ENCODE measurements at places on chromosomes 1 and 21.
A peak's percentile ranks its signal among the peaks of the same experiment; 100 is the strongest.

GRCh38 chr1:213264531-213264930, 213.5 kb downstream of the RPS6KC1 start:
- DNase-seq, result no peak

DNA sequence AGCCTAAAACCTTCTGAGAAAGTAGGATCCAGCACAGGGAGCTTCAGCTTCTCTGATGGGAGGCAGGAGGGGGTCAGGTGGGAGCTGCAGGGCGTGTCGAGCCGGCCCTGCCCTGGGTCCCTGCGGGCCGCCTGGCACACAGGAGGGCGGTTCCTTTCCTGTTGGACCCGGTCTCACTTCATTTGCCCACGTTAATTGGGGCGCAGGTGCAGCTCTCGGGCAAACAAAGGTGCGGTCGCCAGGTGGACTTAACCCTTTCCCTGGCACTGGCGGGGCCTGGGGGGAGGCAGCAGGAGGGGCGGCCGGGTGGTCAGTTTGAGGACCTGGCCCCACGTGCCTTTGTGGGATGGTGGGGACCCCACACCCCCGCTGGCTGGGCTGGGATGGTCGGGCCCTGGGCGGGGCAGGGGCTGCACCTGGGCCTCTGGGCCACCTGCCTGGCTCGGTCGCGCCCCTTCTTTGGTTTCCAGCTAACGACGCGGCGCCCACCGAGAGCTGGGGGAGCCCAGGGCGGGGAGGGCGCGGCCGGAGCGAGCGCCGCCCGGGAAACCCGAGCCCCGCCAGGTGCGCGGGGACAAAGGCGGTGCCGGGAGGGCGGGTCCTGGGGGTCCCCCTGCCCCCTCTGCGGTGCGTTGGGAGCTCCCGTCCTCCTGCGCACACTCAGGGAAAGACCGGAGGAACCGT, 20.8 kb upstream of the C1orf159 start:
- peak; percentile 48 for DNase-seq

GRCh38 chr1:57800376-57800775, 376.5 kb upstream of the DAB1 start:
- DNase-seq, result no peak

GRCh38 chr1:147669469-147670318, 630 bp downstream of the ACP6 start:
- no peak for DNase-seq

- DNase-seq, result no peak
These were observed 62.5 kb upstream of the ATF3 start for GRCh38 chr1:212545941-212546635.

- peak; percentile 72 for DNase-seq
These were observed 5.5 kb downstream of the MFSD2A start for GRCh38 chr1:39960431-39960958.

- no peak for DNase-seq
These were observed 5.7 kb downstream of the GPR88 start for GRCh38 chr1:100543640-100544039.

GRCh38 chr1:218565377-218565776, 220.2 kb downstream of the TGFB2 start:
- no peak for DNase-seq

GRCh38 chr1:203870245-203870644, 8.8 kb downstream of the SNRPE start:
- DNase-seq, result no peak

GRCh38 chr1:38992412-38993111, 1.5 kb downstream of the AKIRIN1 start:
- no peak for DNase-seq

GRCh38 chr1:10694274-10694632, 102.2 kb downstream of the CASZ1 start:
- DNase-seq, result no peak

- peak; percentile 6 for DNase-seq
These were observed 34.9 kb downstream of the ECE1 start for GRCh38 chr1:21255284-21255942.

DNA sequence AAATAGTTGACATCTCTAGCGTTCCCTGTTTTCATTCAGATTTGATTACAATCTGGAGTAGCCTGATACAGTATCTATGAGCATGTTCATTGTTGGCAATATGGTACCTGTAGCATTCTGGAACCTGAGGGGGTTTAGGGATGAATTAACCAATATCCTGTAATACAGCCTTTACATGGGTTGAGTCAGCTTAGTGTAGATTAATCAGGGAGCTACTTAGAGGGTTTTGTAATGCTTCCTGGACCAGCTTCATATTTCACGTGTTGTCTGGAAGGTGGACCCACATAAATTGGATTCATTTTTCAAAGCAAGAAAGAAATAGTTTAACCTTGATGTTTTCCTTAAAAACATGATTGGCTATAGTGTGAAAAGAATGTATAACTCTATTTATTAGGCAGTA, 3.6 kb downstream of the OTUD3 start:
- DNase-seq, result no peak

DNA sequence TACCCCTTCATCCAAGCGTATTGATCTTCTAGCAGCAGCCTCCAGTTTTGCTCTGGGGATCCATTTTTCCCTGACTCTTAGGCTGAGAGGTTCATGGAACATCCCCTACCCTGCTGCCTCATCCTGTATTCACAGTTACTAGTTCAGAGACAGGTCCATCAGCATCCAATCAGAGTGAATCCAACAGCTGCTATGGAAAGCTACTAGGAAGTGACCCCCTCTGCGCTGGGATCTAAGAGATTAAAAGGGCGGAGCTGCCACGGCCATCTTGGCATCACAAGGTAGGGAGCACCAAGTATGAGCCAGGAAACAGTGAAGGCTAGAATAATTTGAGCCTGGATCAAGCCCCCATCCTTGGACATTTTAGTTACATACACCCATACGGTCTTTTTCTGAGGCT, 32.5 kb downstream of the KAZN start:
- no peak for DNase-seq

GRCh38 chr1:22292011-22292788, 149.3 kb upstream of the WNT4 start:
- no peak for DNase-seq

GRCh38 chr21:41683815-41684214, 83.0 kb downstream of the RIPK4 start:
- no peak for DNase-seq

GRCh38 chr1:211830328-211831142, at the start of gene LPGAT1:
Gene LPGAT1 (minus strand): TSS chr1:211830763. CDS start chr1:211829296, 1,467 bp downstream.
- DNase-seq, result no peak

- DNase-seq, result no peak
These were observed 366.7 kb downstream of the HHIPL2 start for GRCh38 chr1:222181191-222181590.

DNA sequence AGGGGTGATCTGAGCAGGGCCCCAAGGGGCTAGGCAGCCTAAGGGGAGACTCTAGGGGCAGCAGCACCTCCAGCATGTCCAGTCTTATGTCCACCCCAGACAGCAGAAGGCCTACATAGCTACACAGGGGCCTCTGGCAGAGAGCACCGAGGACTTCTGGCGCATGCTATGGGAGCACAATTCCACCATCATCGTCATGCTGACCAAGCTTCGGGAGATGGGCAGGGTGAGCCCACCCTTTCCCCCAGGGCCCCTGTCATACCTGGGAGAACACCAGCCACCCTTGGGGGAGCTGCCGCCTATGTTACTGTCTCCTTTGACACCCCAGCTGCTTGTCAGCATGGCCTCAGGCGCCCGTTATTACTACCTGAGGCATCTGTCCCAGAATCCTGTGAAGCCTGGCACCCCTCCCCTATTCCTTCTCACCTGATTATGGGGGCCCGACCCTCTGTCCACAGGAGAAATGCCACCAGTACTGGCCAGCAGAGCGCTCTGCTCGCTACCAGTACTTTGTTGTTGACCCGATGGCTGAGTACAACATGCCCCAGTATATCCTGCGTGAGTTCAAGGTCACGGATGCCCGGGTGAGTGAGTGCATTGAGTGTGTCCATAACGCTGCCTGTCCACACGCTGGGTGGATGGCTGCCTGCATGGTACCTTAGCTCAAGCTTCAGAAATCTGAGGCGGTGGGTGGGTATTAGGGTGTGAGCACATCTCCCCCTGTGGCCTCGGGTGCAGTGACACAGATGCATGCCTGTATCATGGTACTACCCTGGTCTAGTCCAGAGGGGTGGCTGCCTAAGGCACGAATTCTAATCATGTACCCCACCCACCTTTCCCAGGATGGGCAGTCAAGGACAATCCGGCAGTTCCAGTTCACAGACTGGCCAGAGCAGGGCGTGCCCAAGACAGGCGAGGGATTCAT, 29.7 kb upstream of the KDM4A start:
- DNase-seq, result no peak

DNA sequence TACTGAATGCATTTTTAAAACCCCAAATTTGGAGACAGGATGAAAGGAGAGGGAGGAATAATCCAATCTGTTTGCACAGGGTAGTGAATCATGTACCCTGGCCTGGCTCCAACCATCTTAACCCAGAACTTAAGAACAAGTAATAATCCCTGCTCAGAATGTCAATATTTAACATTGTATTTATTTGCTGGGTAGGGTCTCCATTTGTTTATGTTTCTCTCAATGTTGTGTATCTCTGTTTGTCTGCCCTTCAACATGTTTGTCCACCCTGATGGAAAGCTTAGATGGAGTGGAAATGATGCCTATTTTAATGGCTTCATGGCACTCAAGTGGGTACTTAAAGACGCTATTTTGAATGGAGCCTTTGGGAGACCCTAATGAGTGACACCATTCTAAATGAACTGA, 54.4 kb upstream of the CDC42BPA start:
- no peak for DNase-seq

- DNase-seq, result no peak
These were observed 120.6 kb downstream of the ADGRL2 start for GRCh38 chr1:81921344-81921743.

- DNase-seq, result no peak
These were observed 62.2 kb upstream of the SLC45A1 start for GRCh38 chr1:8255712-8256111.

GRCh38 chr1:85027242-85027983, 20.9 kb downstream of the MCOLN3 start:
- no peak for DNase-seq

DNA sequence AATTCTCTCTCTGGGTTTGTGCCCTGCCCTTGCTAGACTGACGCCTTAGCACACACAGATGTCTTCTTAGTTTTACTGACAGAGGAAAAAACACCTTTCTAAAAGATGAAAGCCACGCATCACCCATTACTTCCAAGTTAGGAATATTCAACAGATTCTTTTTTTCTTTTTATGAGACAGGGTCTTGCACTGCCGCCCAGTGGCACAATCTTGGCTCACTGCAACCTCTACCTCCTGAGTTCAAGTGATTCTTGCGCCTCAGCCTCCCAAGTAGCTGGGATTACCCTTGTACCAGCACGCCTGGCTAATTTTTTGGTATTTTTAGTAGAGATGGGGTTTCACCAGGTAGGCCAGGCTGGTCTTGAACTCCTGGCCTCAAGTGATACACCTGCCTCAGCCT, 169.2 kb downstream of the APP start:
- no peak for DNase-seq

- no peak for DNase-seq
These were observed 156.4 kb downstream of the PTPRU start for GRCh38 chr1:29392486-29393450.

GRCh38 chr1:162228586-162228985, 148.1 kb downstream of the SPATA46 start:
- no peak for DNase-seq

GRCh38 chr1:220229771-220230170, 42.5 kb downstream of the RAB3GAP2 start:
- no peak for DNase-seq

GRCh38 chr1:112342558-112342957, 53.5 kb upstream of the CTTNBP2NL start:
- peak; percentile 0 for DNase-seq

- DNase-seq, result no peak
These were observed 166.4 kb downstream of the PBX1 start for GRCh38 chr1:164725401-164725800.

DNA sequence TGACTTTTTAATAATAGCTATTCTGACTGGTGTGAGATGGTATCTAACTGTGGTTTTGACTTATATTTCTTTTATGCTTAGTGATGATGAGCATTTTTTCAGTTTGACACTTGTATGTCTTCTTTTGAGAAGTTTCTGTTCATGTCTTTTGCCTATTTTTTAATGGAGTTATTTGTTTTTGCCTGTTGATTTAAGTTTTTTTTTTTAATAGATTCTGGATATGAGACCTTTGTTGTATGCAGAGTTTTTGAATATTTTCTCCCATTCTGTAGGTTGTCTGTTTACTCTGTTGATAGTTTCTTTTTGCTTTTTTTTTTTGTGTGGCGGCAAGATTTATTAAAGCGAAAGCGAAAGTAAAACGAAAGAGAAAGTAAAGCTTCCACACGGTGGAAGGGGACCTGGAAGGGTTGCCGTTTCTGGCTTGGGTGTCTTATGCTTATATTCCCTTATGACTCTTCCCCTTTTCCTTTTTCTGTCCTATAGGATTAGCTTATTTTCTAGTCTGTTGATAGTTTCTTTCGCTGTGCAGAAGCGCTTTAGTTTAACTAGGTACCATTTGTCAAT, 67.6 kb downstream of the TBX19 start:
- no peak for DNase-seq

DNA sequence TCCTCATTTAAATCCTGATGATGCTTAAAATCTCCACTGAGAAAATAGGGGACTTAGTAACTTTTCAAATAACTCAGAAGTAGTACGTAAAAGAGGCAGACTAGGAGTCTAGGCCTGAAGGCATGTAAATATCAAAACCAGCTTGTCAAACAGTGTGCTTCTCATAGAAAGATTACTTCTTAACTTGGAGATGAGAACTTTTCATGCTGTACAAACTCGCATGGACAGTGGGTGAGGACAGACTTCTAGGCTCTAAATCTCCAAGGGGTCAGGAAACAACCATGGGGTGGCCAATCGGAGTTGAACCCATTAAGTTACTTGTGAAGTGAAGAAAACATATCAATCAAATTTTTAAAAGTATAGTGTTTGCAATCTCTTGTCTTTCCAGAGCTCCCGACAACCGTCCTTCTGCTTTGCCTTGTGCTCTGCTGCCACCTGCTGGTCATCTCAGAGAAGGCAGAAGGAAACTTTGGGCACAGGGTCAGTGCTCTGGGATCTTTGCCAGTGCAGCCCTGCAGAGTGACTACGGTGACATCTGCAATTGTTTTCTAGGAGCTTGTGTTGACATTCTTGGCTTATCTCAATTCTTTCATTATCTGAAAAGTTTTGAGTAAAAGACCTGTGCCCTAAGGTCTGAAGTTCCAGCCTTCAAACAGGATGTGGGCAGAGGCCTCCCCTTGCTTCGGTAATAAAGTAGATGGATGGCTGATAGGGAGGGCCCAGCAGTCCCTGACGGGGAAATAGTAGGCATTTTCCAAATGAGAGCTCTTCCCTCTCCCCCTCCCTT, 105.1 kb upstream of the PDE4B start:
- DNase-seq, result peak; percentile 18

- no peak for DNase-seq
These were observed 8.6 kb upstream of the PIGV start for GRCh38 chr1:26779098-26779668.

DNA sequence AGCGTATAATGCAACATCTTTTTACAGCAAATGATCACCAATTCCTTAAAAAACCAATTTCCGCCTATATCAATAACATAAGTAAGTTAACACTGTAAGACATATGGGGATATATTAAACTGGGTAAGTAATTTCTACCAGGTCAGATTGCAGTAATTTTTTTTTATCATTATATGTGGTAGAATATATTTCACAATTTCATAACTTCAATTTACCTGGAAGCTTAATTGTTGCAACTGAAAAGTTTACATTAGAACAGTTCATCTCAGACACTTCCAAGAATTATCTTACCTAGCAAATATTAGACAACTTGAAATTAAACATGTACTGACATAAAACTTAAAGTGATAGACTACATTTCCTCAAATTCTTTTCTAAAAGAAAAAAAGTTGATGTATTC, 51.9 kb upstream of the ASPM start:
- no peak for DNase-seq

All from NCI-H1417 treated with DMSO at 0.1 percent for 48 hours (cell line).